ENCODE measurements at places on chromosomes 4 and X. TPM values are rescaled to one million over a fixed set of nuclear protein-coding genes. Genes with fewer than 3 reads are reported as not detected.

The HSFX1 gene
- total RNA-seq, result 0.77 TPM

The ATG4A gene
- total RNA-seq, result 7.5 TPM

GRCh38 chrX:148043271-148043855 lies 62.2 kb downstream of the FMR1NB start:
- no peak for DNase-seq

DNA sequence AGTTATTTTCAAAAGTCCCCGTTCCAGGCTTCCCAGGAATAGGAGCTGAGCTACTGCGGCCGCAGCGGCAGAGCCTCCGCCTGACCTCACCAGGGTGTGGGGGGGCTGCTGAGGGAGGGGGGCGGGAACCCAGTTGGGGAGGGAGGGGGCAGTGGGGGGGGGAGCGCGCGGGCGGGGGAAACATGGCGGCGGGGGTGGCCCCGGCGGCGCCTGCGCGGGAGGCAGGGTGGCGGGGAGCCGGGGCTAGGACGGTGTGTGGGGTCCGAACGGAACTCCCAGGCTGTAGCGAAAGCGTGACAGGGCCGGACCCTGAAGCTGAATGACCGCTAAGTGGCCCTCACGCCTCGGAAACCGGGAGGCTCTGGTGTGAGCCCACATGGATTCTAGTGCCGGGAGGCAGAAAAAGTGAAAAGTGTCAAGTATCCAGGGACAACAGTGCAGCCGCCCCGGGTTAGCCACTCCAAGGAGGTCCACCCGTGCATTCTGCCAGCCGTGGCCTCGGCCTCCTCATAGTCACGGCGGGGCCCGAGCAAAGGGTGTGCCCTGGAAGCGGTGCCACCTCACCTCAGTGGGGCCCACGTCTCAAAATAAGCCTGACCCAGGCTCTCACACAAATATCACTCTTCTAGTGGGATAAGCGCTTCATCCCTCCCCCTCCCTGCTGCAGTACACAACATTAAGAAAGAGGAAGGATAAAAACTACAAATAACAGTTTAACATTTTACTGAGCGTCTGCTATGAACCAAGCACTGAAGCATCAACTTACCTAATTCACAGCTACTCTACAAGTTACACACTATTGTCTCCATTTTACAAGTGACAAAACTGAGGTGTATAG lies at the start of gene KLHL13:
Gene KLHL13, minus strand, starts transcription at position 98 of the 838 bp plus-strand sequence. CDS start 88,337 bp downstream, outside the sequence.
- peak; percentile 69 for DNase-seq

DNA sequence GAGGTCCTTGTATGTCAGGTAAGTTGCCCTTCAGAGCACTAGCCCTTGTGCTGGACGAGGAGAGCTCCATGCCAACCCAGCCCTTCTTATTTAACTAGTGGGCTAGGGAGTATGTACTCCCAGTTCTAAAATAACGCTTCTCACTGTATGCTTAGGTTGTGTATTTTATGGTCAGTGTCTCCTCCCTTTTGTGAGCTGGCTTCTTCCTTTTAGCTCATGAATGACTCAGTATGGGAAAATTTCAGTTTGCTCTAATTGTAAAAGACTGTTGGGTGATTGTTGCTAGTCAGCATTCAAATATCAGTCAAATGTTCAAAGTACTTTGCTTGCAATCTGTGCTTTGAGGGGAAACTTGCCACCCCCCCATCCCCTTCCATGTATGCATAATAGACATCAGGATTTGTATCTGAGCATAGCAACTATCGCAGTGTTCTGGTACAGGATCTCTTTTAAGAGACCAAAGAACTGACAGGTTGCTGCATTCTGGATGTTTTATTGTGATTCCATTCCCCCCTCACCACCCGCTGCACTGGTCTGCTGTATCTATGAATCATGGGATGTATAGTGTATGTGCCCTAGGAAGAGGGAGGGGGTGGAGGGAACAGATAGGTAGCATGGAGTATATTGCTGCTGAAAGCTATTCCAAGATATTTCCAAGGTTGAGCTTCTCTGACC lies 34.7 kb downstream of the DLG3 start:
- DNase-seq, result no peak

DNA sequence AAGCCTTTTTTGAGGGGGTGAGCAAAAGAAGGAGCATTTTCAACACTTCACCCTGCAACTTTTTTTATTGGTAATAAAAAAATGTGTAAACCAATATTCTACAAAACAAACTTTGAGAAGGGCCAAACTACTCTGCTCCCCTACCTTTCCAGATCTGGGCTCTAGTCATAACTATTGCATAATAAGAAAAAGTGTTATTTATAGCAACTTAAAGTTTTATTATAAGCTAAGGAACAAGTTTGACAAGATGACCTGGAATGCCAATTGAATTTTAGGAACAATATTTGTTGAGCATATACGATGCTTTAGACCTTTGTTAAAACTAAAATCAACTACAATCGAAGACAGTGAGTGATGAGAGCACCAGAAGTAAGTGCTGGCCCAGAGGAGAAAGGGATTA lies 409.6 kb downstream of the IL15 start:
- DNase-seq, result no peak
